Posterior vena cava (tissue), 2 donors: ENCODE measurements at places on chromosomes 11 and 22. TPM values are rescaled to one million over a fixed set of nuclear protein-coding genes. Genes with fewer than 3 reads are reported as not detected.

- peak; percentile 69 for DNase-seq
These were observed 28.1 kb downstream of the NRXN2 start for GRCh38 chr11:64694821-64695365.

- DNase-seq, result peak; percentile 63
These were observed 113.7 kb upstream of the NECTIN1 start for GRCh38 chr11:119842731-119843130.

GRCh38 chr11:2459796-2460531, 15.2 kb downstream of the KCNQ1 start:
- DNase-seq, result peak; percentile 73

- no peak for DNase-seq
These were observed 5.0 kb downstream of the TPCN2 start for GRCh38 chr11:69053546-69054396.

DNA sequence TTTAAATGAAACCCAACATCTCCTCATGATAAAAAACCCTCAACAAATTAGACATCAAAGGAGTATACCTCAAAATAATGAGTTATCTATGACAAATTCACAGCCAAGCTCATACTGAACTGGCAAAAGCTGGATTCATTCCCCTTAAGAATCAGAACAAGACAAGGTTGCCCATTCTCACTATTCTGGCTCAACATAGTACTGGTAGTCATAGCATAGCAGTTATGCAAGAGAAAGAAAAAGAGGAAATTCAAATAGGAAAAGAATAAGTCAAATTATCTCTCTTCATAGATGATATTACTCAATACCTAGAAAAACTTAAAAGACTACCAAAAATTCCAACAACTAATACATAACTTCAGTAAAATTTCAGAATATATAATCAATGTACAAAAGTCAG, 29.4 kb upstream of the XKR3 start:
- no peak for DNase-seq

GRCh38 chr11:105429096-105429910, 180.6 kb upstream of the GRIA4 start:
- DNase-seq, result no peak

DNA sequence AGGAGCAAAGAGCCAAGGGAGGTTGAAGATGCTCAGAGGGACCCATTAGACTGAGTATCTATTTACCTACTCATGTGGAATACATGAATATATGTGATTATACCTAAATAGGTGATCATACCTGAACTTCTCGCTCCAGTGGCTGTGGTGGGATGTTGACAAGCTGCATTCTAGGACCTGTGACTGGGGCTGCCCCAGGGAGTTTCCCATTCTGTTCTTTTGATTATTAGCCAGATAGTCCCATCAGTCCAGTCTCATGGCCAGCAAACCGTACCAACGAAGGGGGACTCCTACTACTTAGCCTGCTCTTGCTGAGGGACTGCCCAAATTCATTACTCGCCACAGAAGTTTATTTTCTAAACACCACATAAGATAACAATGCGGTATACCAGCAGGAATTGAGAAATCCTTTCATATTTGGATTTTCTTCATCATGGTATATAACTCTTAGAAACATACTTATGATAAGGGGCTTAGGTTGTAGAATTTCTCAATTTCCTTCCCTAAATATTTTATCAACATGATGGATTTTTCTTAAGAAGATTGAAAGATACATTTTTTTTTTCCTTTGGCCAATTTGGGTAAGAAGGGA, 273.9 kb downstream of the NTM start:
- no peak for DNase-seq

- peak; percentile 55 for DNase-seq
These were observed 5.9 kb downstream of the LRRC32 start for GRCh38 chr11:76664578-76665061.

DNA sequence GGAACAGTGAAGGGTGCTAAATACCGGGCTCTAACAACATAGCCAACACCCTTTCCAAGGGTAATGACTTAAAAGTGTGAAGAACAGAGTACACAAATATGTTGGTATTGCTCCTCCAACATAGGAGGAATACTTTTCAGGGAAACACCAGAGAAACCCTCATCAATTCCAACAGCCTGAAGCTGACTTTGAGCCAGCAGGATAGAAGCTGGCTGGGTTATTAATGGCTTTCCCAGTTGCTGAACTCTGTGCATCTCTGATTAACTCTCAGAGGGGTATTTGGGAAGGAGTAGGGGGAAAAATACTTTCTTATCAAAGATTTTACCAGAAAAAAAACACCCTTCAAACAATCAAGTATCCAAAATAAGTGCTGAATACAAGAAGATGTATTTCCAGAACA, 95.6 kb downstream of the AMBRA1 start:
- no peak for DNase-seq

- DNase-seq, result no peak
These were observed 152.6 kb upstream of the DDI1 start for GRCh38 chr11:103883856-103884255.

DNA sequence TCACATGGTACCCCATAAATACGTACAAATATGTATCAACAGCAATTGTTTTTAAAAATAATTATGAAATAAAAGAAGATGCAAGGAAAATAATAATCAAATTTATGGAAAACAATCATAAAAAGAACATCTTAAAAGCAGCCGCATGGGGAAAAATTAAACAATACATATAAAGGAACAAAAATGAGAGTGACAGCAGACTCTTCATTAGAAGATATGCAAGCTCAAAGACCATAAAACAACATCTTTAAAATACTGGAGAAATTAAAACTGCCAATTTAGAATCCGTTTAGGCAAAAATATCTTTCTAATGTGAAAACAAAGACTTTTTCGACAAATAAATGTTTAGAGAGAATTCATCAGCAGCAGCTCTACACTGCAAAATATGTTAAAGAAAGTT, 190.6 kb upstream of the C11orf58 start:
- DNase-seq, result no peak

DNA sequence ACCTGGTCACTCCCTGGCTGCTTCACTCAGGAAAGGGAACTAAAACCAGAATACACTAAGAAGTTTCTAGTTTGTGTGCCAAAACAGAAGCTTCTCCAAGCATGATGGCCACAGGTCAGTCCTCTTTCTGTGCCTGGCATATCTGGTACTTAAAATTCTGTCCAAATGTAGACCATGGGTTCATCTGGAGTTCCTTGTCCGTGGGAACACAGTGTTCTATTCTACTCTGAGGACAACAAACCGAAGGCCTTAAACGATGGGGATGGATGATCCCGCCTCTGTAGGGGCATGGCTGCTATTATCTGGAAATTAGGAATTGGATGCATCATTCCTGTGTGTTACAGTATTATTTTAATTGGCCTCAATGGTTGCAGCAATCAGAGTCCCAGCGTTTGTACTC, 6.1 kb upstream of the DLAT start:
- no peak for DNase-seq

- DNase-seq, result no peak
These were observed 1044.4 kb downstream of the TBC1D22A start for GRCh38 chr22:47806894-47807293.

DNA sequence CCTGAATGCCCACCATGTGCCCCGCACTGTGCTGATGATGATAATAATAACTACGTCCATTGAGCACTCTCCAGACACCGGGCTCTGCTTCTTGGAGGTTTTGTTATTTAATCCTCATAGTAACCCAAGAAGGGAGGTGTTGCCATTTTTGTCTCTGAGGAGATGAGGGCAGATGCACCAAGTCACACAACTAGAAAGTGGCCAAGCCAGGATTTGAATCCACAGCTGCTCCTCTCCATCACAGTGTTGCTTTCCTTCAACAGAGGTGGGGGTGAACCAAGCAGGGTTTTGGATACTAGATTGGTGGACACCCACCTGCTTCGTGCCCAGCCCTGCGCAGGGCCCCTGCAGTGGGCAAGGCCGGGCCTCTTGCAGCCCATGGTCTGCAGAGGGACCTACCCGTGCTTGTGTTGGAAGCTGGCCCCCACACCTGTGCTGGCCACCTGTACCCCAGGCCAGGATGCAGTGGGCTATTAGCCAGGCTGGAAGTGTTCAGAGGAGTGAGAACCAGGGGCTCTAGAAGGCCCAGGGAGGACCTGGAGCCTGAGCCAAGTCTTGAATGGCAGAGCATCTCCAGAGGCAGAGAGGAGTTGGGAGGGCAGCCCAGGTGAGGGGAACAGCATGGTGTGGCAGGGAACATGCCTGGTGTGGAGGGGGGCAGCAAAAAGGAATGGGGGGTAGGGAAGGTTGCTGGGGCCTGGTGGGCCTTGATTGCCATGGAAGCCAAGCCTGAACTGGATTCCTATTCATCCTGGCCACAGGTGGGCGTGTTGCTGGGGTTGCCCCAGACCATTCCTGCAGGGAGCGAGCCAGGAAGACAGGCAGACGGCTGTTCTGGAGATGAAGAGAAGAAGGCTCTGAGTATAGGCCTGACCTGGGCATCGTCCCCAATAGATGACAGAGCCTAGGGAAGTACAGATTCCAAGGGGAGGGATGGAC, 2.7 kb upstream of the DPP3 start:
- DNase-seq, result no peak

DNA sequence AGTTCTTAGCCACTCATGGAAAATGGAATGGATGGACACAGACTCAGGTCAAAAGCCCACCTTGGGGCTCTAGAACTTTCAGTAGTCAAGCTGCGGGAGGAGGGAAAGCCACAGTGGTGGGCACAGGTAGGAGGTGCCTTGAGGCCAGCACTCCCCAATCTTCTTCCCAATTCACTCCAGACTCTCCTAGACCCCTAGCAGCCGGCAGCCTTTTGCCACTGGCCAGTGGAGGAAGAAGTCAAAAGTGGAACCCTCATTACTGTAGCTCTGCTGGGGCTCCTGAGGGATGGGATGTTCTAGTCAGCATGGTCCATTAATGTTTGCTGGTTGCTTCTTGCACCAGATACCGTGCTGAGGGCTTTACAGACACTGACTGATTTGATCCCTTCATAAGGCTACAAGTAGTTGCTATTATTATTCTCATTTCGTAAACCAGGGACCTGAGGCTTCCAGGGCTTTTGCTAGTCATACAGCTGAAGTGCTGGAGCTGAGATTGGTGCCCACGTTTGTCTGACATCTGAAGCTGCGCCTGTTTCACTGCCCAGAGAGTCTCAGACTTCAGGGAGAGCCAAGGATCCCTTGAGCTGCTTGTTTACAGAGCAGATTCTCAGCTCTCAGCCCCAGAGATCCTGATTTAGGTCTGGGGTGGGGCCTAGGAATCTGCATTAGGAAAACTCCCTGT, 1.1 kb downstream of the UCP3 start:
- peak; percentile 30 for DNase-seq

DNA sequence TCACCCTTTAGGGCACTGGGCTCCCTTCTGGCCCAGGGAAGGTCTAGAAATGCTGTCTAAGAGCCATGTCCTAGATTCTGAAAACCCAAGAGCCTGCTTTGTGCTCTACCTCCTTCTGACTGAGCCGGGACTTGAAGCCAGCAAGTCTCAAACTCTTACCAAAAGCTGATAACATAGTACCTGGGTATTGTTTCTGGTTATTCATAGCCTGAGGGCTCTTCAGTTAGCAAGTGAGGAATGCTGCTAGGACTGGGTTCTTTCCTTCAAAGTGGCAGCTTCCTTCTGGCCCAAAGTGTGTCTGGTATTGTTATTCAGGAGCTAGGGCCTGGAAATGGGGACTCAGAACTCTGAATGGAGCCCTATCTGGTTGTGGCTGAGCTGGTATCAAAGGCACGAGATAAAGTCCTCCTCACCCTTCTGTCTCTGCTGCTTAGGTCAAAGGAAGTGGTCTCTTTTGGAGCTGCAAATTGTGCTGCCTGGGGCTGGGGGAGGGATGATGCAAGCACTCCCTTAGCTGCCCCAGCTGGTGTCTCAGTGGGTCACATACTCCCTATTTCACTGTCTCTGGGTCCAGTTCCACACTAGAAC, 696.0 kb upstream of the CCDC179 start:
- DNase-seq, result no peak

GRCh38 chr11:64276653-64277431, 7.6 kb downstream of the BAD start:
- no peak for DNase-seq

Gene UCP3
- total RNA-seq, result 1.1 TPM

Gene SUSD2
- 29.5 TPM for total RNA-seq

Gene FBLN1
- 1,210 TPM for total RNA-seq

Gene USP2
- total RNA-seq, result 10.4 TPM

Gene ACTN3
- 0.14 TPM for total RNA-seq

Gene FOLR3
- 3.6 TPM for total RNA-seq

Gene OVOL1
- total RNA-seq, result not detected

Gene HBB
- total RNA-seq, result 3,910 TPM

Gene PAX6
- not detected for total RNA-seq

Gene NXPE2
- total RNA-seq, result 0.57 TPM

Gene XKR3
- not detected for total RNA-seq

Gene SRSF8
- total RNA-seq, result 44.6 TPM

Gene GPR152
- total RNA-seq, result not detected

Gene PLAAT3
- 31.8 TPM for total RNA-seq
